Left renal cortex interstitium (tissue), 4 donors: ENCODE measurements at places on chromosomes 2 and 18. TPM values are rescaled to one million over a fixed set of nuclear protein-coding genes. Genes with fewer than 3 reads are reported as not detected.
A peak's percentile ranks its signal among the peaks of the same experiment; 100 is the strongest.

DNA sequence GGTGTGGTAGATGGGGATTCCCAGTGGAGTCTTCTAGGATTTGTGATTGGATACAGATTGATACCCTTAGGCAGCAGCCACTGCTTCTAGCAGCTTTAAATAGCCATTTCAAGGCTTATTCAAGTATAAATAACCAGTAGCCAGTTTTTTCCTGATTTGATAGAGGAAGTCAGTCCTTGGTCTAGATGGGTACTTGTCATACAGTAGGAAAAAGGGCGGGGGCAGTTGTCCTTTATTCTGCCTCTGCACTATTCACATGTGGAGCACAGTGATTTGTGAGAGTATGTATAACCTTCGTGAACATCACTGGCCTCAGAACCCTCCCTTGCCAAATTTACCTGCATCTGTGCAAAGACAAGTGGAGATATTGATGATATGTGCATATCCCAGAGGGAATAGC is 6.8 kb downstream of the PPP1CB start:
- DNase-seq = no peak

- DNase-seq = no peak
Measured at GRCh38 chr2:186950694-186951093, 101.7 kb upstream of the ZSWIM2 start.

- no peak for DNase-seq
Measured at GRCh38 chr2:12728221-12728777, 11.6 kb downstream of the TRIB2 start.

Gene CCBE1
- 33.2 TPM for polyA plus RNA-seq

GRCh38 chr2:220466251-220466691 is 838.8 kb downstream of the SLC4A3 start:
- DNase-seq = no peak

DNA sequence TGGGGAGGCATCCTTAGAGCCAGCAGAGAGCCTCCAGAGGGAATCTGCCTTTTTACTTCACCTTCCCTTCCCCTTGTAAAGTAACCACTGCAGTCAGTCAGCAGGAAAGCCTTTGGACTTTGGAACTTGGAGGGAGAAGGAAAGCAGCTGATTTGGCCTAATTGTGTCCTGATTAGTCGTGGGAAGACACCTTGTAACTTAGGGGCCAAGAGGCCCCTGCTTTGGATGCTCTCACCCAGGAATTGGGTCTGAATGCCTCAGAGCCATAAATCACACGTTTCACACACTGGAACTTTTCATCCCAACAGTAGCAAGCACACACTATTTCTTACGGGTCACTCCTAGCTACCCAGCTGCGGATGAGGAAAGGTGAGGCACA is 81.0 kb upstream of the PPM1B start:
- no peak for DNase-seq

DNA sequence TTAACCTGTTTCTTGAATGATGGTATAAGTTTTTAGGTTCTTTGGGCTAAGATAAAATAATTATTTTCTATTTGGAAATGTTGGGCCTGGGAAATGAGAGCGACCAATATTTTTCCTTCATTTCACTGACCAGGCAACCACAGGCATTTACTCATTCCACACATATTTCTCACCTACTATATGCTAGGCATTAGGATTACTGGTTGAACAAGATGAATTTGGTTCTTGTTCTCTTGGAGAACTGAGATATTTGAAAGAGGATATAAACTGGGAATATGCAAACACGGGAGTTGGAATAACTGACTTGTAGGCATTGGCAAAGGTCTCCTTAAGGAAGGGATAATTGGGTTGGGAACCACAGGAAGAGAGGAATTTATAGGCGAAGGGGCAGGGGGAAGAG is 3.9 kb upstream of the MYL1 start:
- DNase-seq = no peak

Gene LOXHD1
- polyA plus RNA-seq = 0.79 TPM

DNA sequence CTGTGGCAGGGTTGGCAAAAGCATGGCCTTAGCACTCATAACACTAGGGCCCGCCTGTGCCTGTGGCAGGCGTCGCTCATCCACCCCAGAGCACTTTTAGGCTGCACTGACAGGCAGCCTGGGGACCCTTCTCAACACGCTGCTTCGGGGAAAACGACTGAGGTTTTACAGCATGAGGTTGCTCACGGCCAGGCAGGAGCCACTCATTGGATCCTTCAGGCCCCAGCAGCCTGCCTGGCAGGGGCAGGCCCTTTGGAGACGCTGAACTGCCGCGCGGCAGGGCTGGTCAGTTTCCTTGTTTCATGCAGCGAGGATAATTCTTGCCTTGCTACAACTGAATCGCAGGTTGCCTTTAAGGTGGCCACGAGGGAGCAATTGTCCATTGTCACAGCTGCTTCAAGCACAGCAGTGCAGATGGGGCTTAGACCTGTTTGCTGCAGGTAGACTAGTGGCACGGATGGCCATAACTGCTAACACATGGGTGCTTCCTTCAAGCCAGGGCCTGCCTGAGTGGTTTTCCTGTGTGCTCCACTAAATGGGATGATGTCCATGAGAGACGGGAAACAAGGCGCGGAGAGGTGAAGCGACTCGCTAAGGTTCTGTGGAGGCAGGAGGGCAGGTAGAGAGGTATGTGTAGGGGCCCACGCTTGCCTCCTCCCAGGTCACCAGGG is 49.9 kb upstream of the HS6ST1 start:
- no peak for DNase-seq

DNA sequence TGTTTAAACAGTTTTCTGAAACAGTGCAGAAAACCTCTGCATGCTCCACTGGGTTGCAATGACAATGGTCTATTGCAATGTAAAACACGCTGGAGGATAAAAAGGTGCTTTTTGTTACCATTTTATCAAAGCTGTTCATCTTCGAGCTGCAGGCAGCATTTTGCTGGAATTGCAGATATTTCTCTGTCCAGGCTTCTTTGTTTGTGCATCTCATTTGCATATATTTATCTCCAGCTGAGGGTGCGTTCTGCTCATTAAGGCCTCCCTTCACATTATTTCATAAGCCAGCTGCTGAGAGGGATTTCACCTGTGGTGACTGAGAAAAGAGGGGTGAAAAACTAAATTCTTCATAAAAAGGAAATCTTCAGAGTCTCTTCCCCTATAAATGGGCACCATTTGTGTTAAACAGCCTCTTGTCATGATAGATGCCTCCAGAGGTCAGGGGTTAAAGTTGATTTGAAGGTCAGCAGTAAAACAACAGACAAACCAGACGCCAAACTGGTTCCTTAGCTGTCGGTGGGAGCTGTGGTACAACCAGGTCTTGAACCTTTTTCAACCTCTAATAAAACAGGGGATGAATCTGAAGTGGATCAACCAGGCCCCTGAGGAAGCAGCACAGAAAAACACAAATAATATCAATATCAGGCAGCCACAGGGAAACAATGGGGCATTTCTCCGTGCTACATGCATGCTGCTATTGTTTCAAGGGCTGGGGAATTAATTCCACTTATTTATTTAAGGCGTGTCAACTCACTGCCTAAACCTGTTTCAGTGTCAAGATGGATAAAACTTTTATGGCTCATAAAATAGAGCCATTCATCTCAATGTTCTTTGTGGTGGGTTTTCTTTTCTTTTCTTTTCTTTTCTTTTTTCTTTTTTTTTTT is 265.1 kb downstream of the MEIS1 start:
- peak; percentile 83 for DNase-seq

DNA sequence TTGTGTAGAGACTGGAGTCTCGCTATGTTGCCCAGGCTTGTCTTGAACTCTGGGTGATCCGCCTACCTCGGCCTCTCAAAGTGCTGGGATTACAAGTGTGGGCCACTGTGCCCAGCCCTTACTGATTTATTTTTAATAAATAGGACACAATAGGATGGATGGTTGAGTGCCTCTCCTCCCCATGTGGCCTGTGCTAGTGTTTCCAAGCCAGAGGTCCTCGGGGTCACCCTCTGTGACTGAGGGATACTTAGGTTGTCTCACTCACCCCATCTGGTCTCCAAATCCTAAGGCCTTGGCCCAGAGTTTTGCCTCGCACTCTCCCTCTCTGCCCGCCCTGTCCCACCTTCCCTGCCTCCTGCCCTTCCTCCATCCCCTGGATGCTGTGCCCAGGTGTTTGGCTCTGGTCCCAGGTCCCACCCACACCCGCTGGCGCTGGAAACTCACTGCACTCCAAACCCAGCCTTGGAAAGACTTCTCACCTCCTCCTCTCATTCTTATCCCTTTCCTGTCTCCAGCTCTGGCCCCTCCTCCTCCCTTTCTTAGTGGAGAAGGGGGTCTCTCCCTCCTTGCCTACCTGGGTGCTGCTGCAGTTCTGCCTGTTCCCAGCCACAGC is 4.7 kb upstream of the ECEL1 start:
- DNase-seq = no peak

Gene SPDYA
- polyA plus RNA-seq = 1.0 TPM

GRCh38 chr2:192584976-192585375 is 390.2 kb upstream of the TMEFF2 start:
- no peak for DNase-seq

Gene RBM44
- 1.4 TPM for polyA plus RNA-seq

GRCh38 chr18:42231284-42231683 is 276.2 kb downstream of the PIK3C3 start:
- no peak for DNase-seq

DNA sequence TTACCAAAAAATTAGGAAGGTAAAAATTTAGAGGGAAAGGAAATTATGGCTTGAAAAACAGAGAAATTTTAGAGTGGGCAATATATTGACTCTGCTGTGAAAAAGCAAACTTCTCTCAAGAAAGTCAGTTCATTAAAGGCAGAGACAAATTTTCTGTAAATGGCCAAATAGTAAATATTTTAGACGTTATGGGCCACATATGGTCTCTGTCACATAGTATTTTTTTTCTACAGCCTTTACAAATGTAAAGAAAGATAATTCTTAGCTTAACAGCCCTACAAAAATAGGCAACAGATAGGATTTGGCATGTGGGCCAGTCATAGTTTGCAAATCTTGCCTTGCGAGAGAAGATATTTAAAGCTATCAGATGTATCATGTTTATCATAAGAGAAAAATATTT is 1750.4 kb downstream of the SUCLG1 start:
- no peak for DNase-seq

- no peak for DNase-seq
Measured at GRCh38 chr2:232478571-232479340, 8.9 kb downstream of the ECEL1 start.

DNA sequence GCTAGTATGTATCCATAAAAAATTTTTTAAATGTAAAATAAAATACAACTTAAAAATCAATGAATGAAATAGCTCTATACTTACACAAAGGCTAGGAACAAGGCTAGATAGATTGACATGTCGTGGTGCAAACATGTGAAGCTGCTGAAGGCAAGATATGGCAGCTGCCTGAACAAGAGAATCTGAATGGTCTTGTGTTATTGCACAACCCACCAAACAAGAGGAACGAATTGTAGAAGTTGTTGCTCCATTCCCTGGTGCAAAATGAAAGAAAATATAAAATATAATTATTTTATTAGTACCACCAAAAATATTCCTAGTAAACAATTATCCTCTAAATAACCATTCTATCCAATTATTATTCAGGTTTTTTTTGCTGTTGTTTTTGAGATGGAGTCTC is 46.4 kb downstream of the HEATR5B start:
- no peak for DNase-seq

Gene HSPE1
- 257 TPM for polyA plus RNA-seq

- no peak for DNase-seq
Measured at GRCh38 chr2:238100049-238100820, at the start of gene ESPNL. TSS of gene ESPNL (plus strand) at chr2:238100340. CDS start at chr2:238100420, 80 bp downstream.

DNA sequence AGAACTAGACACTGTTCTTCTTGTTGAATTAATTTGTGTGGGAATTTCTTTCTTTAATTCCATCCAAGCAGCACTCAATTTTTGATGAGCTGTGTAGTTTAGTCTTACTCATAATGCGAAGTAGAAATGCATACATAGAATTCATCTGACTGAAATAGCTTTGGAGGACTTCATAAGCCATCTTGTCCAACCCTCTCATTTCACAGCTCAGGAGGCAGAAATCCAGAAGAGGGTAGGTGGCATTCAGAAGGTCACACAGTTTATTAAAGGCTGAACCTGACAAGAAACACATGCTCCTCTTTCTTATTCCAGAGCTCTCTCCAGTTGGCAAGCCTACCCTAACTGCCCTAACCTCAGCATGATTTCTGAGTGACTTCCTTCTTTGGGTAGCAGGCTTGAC is 169.2 kb upstream of the NOSTRIN start:
- DNase-seq = no peak

- no peak for DNase-seq
Measured at GRCh38 chr2:66962716-66963115, 434.4 kb upstream of the ETAA1 start.

Gene GLI2
- 17.0 TPM for polyA plus RNA-seq

DNA sequence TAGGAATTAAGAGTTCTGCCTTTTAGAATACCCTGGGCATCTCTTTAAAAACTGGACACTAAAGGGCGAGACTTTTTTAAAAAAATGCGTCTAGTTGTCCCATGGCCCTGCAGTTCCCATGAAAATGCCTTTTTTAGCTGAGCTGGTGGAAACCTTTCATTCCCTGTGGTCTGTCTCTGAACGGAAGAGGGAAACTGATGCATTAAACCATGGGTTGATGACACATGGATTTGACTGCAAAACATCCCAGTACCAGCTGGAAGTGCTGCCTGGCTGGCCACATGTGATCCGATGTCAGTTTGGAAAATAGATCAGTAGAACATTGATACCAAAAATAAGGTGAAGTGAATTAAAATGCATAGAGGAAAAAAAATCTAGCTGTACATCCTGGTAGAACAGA is 129.2 kb downstream of the MYO1B start:
- no peak for DNase-seq

DNA sequence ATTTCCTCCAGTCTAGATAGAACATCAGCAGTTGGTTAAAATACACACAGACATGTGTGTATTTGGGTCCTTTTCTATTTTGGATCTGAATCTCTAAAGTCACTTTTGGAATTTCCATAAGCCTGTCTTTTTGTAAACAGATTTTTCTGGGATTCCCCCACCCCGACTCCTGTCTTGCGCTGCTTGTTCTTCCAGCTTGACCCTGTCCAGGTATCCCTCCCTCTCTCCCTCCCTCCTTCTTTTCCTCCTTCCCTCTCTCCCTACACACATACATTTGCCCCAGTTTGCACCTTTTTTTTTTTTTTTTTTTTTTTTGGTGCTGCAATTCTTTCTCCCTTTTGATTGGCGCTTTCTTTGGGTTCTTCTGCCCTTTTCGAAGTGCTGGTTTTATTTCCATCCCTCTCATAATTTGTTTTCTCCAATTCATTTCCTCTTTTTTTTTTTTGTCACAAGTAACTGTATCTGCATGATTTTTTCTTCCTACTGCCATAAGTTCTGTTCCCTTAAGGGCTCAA is 114.8 kb upstream of the SERTAD2 start:
- no peak for DNase-seq

DNA sequence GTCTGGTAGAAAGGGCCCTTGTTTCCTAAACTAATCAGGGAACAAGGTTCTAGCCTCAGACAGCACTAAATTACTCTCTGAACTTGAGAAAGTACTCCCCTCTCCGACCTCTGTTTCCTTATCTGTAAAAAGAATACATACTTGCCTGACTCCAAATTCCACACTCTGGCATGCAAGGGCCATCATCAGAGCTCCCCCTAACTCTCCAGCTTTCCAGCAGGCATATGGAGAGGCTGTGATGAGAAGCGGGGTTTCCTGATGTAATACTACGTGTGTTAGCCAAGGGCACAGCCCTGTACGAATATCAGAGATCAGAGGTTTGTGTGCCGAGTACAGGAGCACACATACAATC is 1.8 kb upstream of the EVA1A start:
- DNase-seq = no peak
